ENCODE measurements at places on chromosomes 12 and 14.
A peak's percentile ranks its signal among the peaks of the same experiment; 100 is the strongest.

- no peak overlapping the region for H3K27ac ChIP-seq
- H3K27me3 ChIP-seq, result no peaks in the 10 kb centered on the region
- DNase-seq, result no peak
- peaks cover 17% of the 10 kb centered on the region for H3K4me1 ChIP-seq
- H3K36me3 ChIP-seq, result no peaks in the 10 kb centered on the region
Observed at GRCh38 chr14:52926953-52927352, 23.9 kb downstream of the FERMT2 start.

DNA sequence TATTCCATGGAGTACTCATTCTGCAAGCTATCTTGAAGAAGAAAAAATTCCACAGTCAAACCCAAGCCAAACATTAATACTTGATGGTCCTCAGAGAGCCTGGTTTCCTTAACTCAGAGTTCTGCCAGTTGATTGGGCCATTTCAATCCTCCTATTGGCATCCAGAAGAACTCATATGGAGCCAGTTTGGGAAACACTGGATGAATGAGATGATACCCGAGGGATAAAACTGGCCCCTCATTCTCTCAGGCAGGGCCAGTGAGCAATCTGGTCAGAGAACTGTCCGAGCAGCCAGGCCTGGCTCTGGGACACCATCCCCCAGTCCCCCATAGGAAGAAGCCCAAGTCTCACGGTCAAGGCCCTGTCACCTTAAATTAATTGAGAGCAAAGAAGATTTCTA, 48.8 kb downstream of the NUAK1 start:
- DNase-seq, result no peak
- no peak overlapping the region for H3K4me3 ChIP-seq
- no peaks in the 10 kb centered on the region for H3K36me3 ChIP-seq
- no peaks in the 10 kb centered on the region for H3K27me3 ChIP-seq

DNA sequence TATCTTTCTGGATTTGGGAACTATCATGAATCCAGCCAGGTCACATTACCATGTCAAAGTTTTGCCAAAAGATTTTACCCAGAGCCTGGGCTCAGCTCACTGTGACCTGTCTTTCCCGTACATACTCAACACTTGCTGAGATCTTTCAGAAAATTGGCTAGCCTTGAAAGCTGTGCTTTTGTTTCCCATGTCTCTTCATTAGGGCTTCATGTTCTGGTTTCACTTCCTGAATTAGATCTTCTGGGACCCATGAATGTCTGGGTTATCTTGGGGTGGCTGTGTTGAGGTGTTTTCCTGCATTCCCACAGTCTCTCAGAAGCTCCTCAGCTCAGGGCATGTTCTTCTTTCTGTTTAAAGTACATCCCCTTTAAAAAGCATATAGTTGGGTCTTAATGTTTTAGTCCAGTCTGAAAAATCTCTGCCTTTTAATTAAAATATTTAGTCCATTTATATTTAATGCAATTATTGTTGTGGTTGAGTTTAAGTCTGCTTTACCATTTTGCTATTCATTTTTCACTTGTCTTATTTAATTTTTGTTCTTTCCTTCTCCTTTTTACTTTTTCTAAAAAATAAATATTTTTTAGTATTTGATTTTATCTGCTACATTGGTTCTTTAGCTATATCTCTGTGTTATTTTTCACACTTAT, 242.7 kb downstream of the VRK1 start:
- no peak overlapping the region for H3K27ac ChIP-seq
- H3K27me3 ChIP-seq, result no peaks in the 10 kb centered on the region
- no peaks in the 10 kb centered on the region for H3K4me1 ChIP-seq
- H3K4me3 ChIP-seq, result no peak overlapping the region
- H3K36me3 ChIP-seq, result no peaks in the 10 kb centered on the region

DNA sequence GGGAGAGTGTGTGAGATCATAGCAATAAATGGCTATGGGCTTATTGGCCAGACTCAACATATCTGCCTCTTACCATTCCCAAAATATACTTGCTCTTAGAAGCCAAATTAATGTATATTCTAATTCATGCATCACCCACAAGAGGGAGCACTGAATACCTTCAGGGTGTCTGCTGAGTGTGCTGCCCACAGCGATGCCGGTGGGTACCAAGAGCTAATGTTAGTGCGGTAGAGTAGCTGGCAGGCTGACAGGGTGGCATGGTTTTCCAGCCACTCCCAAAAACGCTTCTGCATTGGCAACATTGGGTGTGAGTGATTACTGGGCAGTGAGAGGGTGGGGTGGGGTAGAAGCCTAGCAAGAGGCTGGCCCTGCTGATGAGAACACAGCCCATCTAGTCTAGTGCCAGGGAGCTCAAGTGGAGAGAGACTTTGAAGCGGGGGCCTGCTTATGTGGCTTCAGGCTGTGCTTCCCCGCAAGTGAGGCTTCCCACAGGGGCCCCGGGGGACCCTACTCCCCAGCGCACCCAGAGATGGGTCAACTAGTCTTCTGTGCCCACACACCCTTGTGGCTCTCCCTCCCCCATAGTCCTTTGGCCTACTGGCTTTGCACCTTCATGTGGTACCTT, 9.2 kb upstream of the PLEKHD1 start:
- no peaks in the 10 kb centered on the region for H3K27me3 ChIP-seq
- no peak for DNase-seq
- no peak overlapping the region for H3K4me3 ChIP-seq
- no peak overlapping the region for H3K27ac ChIP-seq

GRCh38 chr14:68386950-68387779, 405.7 kb downstream of the ZFP36L1 start:
- no peak for DNase-seq
- no peaks in the 10 kb centered on the region for H3K4me1 ChIP-seq
- H3K4me3 ChIP-seq, result no peak overlapping the region
- H3K27ac ChIP-seq, result no peak overlapping the region
- H3K27me3 ChIP-seq, result no peaks in the 10 kb centered on the region

- H3K4me1 ChIP-seq, result no peaks in the 10 kb centered on the region
- DNase-seq, result no peak
- H3K27me3 ChIP-seq, result no peaks in the 10 kb centered on the region
Observed at GRCh38 chr12:29102741-29103140, 46.3 kb upstream of the FAR2 start.

DNA sequence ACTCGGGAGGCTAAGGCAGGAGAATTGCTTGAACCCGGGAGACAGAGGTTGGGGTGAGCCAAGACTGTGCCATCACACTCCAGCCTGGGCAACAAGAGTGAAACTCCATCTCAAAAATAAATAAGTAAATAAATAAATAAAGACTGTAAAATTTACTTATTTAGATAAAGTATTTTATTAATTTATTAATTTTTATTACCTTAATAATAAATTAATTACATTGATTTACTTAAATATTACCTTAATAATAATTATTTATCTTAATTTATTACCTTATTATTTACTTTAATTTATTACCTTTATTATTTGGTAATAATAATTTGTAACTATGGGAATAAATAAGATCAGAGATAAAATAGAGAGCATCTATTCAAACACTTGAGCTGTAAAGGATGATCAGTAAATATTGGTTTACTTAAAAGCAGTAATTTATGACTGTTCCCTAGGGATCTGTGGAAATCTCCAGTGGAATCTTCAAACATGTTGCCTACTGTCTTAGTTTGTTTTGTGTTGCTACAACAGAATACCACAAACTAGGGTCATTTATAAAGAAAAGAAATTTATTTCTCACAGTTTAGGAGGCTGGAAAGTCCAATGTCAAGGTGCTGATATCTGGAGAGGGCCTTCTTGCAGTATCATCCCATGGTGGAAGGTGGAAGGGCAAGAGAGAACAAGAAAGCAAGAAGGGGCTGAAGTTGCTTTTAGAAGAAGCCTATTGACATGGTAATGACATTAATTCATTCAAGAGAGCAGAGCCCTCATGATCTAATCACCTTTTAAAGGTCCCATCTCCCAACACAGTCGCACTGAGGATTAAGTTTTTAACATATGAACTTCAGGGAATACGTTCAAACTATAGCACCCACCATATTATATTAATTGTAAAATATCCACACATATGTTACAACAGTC, 37.1 kb downstream of the SOCS2 start:
- no peaks in the 10 kb centered on the region for H3K27me3 ChIP-seq
- H3K36me3 ChIP-seq, result no peaks in the 10 kb centered on the region
- H3K27ac ChIP-seq, result no peak overlapping the region
- DNase-seq, result no peak
- no peak overlapping the region for H3K4me3 ChIP-seq

DNA sequence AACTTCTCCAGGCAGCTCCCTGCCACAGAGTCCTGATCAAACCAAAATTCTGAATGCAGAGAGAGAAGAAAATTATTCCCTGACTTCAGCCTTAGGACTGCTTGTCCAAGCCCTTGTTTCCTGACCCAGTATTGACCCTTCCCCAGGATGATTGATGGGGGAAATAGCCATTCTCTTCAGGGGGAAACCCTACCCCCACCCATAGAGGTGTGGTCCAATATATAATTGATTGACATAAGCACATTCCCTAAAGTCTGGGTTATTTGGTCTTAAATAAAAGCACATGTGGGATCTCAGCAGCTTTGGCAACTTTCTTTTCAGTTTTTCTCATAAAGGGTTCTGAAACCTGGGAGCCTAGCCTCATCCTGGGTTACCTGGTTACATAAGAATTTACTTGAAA, 201.2 kb upstream of the DDHD1 start:
- H3K4me3 ChIP-seq, result no peak overlapping the region
- DNase-seq, result no peak
- H3K27me3 ChIP-seq, result no peaks in the 10 kb centered on the region
- H3K4me1 ChIP-seq, result no peaks in the 10 kb centered on the region

DNA sequence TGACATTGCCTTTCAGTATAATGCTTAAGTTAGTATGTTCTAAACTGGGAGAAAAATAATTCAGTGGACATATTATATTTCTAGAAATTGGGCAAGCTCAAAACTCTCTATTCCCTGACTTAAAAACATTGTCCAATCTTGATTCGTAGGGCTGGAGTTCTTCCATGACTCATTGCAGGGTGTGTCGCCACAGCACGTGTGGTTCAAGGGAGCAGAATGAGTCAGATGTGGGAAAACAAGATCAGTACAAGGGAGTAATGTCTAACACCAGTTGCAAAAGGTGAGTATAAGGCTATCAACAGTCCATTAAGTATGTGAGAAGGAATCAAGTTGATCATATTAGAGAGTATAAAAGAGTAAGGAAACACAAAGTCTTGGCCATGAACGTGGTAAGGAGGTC, 887.0 kb downstream of the TMTC2 start:
- no peak overlapping the region for H3K4me3 ChIP-seq
- H3K27me3 ChIP-seq, result no peaks in the 10 kb centered on the region
- no peak overlapping the region for H3K27ac ChIP-seq
- no peaks in the 10 kb centered on the region for H3K4me1 ChIP-seq
- H3K36me3 ChIP-seq, result no peaks in the 10 kb centered on the region
- no peak for DNase-seq

GRCh38 chr14:97057238-97058073, 260.3 kb downstream of the VRK1 start:
- H3K27me3 ChIP-seq, result no peaks in the 10 kb centered on the region
- no peaks in the 10 kb centered on the region for H3K4me1 ChIP-seq
- no peaks in the 10 kb centered on the region for H3K36me3 ChIP-seq

GRCh38 chr12:14185427-14186192, 179.9 kb upstream of the ATF7IP start:
- H3K27ac ChIP-seq, result no peak overlapping the region
- no peak overlapping the region for H3K4me3 ChIP-seq
- no peaks in the 10 kb centered on the region for H3K4me1 ChIP-seq
- DNase-seq, result peak; percentile 10

- H3K4me1 ChIP-seq, result no peaks in the 10 kb centered on the region
- no peak for DNase-seq
- no peaks in the 10 kb centered on the region for H3K36me3 ChIP-seq
- peaks cover 25% of the 10 kb centered on the region for H3K27me3 ChIP-seq
Observed at GRCh38 chr12:48454667-48455066, 17.7 kb upstream of the ANP32D start.

DNA sequence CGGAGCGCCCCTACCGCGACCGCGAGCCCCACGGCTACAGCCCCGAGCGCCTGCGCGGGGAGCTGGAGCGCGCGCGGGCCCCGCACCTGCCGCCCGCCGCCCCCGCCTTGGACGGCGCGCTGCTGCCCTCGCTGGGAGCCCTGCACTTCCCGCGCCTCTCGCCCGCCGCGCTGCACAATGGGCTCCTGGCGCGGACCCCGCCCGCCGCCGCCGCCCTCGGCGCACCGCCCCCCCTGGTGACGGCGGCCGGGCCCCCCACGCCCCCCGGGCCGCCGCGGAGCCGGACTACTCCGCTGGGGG, 27.0 kb downstream of the LRCOL1 start:
- H3K4me3 ChIP-seq, result no peak overlapping the region
- no peak overlapping the region for H3K27ac ChIP-seq
- no peaks in the 10 kb centered on the region for H3K27me3 ChIP-seq
- DNase-seq, result no peak
- H3K4me1 ChIP-seq, result no peaks in the 10 kb centered on the region

GRCh38 chr14:69996216-69996615, 117.0 kb downstream of the SMOC1 start:
- no peak overlapping the region for H3K27ac ChIP-seq
- no peaks in the 10 kb centered on the region for H3K4me1 ChIP-seq
- H3K27me3 ChIP-seq, result peaks cover 8% of the 10 kb centered on the region
- no peak for DNase-seq
- no peaks in the 10 kb centered on the region for H3K36me3 ChIP-seq

DNA sequence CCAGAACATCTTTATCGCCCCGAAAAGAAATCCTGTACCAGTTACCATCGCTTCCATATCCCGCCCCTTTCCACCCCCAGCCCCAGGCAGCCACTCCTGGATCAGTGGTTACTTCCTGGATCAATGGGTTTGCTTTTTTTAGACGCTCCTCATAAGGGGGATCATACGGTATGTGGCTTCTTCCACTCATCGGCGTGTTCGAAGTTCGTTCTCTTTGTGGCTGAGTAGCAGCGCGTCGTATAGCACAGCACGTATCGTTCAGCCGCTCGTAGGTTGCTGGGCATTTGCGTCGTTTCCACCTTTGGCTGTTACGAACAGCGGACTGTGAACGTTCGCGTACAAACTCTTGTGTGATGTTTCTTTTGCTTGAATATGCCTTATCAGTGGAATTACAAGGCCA, 1.8 kb downstream of the NOC4L start:
- no peak overlapping the region for H3K4me3 ChIP-seq
- no peak for DNase-seq
- H3K4me1 ChIP-seq, result peaks cover 10% of the 10 kb centered on the region
- 0 out of 2 replicates have a peak, but pooled peaks cover 5% of the 10 kb centered on the region for H3K36me3 ChIP-seq
- H3K27me3 ChIP-seq, result no peaks in the 10 kb centered on the region
- H3K27ac ChIP-seq, result no peak overlapping the region

DNA sequence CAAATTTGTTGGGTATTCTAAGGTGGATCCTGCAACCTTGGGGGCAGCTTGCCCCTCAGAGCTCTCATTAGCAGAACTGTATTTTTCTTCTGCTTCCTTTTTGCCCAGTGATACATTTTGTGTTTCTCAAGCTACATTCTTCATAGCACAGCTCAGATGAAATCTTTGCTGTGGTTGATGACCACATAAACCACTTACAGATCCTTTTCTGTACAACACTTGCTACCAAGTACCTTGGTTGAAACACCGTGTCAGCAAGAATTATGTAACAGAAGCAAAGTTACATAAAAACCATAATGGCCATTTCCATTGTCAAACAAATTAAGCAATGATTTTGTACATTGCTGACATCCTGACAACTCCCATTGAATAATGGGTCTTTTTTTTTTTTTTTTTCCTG, 9.7 kb upstream of the PLBD1 start:
- H3K4me1 ChIP-seq, result no peaks in the 10 kb centered on the region
- DNase-seq, result no peak
- no peak overlapping the region for H3K27ac ChIP-seq
- H3K27me3 ChIP-seq, result no peaks in the 10 kb centered on the region
- no peaks in the 10 kb centered on the region for H3K36me3 ChIP-seq

- no peak overlapping the region for H3K4me3 ChIP-seq
- H3K27ac ChIP-seq, result no peak overlapping the region
- H3K36me3 ChIP-seq, result no peaks in the 10 kb centered on the region
- no peaks in the 10 kb centered on the region for H3K4me1 ChIP-seq
- no peaks in the 10 kb centered on the region for H3K27me3 ChIP-seq
- DNase-seq, result no peak
Observed at GRCh38 chr14:94448071-94448808, 4.4 kb downstream of the SERPINA11 start.

Data from Panc1 (cell line).